ENCODE measurements at places on chromosomes 5 and 9. TPM values are rescaled to one million over a fixed set of nuclear protein-coding genes. Genes with fewer than 3 reads are reported as not detected.
A peak's percentile ranks its signal among the peaks of the same experiment; 100 is the strongest.

Gene ANXA2R
- total RNA-seq = 32.0 TPM

Gene IL9
- not detected for total RNA-seq

Gene SVEP1
- not detected for total RNA-seq

DNA sequence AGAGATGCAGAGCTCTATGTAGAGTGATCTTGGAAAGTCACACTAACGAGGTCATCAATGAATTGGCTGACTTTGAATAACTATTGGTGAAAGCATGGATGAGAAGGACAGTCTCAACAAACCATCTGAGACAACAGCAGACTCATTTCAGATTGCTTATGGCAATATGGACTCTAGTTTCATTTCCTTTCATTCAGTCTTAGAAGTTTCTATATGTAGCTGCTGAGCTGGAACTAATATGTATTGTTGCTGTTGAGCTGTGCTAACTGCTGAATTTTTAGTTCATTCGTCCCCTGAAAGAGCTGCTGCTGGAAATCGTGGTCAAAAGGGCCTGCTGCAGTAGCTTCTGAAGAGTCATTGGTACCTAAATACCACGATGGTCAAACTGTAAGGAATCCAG, 31.3 kb downstream of the TNFSF15 start:
- DNase-seq = no peak
- peaks cover 11% of the 10 kb centered on the region for H3K36me3 ChIP-seq
- peak overlapping the region; percentile 54 for H3K27ac ChIP-seq
- peaks cover 7% of the 10 kb centered on the region for H3K27me3 ChIP-seq

DNA sequence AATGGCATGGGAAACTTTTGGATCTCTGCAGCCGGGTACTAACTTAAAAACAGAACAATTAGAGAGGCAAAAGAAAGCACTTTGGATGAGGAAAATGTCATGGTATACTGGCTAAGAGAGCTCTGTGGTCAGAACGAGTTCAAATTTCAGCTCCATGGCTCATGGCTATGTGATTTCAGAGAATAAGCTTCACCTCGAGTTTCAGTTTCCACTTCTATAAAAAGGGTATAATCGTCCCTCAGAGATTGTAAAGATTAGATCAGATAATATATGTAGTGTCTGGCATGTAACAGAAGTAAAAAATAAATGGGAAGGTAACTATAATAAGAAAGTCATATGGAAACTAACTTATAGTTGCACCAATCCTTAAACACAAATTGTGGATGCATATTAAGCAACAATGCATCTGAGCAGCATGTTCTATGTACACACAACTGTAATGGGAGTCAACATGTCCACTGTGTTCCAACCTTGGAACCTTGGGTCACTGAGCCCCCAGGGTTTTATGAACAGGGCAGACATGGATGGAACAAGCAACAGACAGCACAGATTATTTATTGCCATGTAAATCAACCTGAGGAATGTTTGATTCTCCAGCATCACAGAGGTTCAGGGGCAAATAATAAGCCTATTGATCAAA, 145.4 kb downstream of the MAPKAP1 start:
- no peak overlapping the region for H3K4me3 ChIP-seq
- H3K27me3 ChIP-seq = no peaks in the 10 kb centered on the region
- peak overlapping the region; percentile 59 for H3K27ac ChIP-seq
- DNase-seq = no peak
- peaks cover 16% of the 10 kb centered on the region for H3K4me1 ChIP-seq

DNA sequence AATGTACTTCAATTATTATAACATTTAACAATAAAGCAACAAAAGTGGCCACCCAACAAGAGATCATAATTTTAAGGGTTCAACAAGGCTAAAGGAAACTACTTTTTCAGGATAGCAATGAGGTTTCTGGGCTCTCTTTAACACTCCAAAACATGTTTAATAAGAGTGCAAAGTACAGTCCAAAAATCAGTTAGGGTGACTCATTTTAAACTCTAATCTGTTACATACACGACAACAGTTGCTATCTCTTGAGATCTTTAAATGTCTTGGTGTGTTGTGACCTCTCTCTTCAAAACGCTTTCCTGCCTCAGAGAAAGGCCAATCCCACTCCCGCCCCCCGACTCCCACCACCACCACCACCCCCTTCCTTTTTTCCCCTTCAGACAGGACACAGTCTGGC, 11.5 kb downstream of the NFIB start:
- peaks cover 30% of the 10 kb centered on the region for H3K27me3 ChIP-seq
- no peak overlapping the region for H3K4me3 ChIP-seq
- no peak for DNase-seq
- no peaks in the 10 kb centered on the region for H3K36me3 ChIP-seq

DNA sequence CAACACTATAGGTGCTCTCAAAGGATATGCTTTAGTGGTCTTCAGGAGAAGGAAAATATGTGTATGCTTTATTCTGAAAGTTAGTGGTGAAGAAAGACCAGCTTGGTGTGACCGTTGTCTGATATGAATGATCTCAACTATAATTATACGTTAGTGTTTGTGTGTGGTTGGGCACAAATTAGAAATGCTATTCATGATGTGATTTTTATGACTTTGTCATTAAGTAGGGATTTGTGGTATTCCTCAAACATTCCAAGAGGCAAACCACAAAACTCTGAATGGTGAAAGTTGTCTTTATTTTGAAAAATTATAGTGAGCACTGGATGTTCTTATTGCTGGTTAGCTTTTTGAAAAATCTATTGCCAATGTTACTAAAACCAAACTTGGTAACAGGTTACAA, 6.2 kb upstream of the F2R start:
- no peak overlapping the region for H3K4me3 ChIP-seq
- no peak for DNase-seq
- H3K27me3 ChIP-seq = peaks cover 13% of the 10 kb centered on the region
- peaks cover 31% of the 10 kb centered on the region for H3K4me1 ChIP-seq

DNA sequence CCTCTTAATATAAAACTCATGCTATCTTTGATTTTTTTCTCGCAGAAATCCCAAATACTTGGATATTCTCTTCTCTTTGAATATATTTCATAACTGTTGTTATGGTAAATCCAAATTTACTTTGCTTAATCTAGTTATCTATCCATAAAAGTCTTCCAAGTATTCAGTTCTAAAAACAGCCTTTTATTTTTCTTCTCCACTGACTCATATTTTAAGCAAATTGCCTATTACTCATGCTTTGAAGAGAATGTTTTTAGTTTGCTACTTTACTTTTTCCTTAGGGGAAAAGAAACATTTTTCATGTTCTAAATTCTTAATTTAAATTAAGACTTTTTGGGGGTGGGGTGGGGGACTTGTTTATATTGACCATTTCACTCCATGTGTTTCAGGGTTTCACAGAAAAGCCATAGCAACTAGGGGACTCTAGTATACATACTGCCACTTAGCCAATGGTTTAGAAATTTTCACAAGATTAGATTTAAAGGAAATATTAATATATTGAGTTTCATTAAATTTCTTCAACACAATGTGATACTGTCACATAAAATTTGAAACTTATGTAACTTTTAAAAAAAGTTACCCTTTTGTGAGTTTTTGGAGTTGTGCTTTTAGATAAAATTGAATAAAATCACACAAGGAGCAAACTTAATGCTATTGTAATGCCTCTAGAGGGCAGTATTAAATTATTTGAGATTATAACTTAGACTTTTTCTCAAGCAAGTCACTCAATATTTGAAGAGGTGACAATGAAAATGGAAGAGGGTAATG, 545.8 kb upstream of the ARRDC3 start:
- no peak for DNase-seq
- no peaks in the 10 kb centered on the region for H3K27me3 ChIP-seq
- H3K4me3 ChIP-seq = no peak overlapping the region
- no peak overlapping the region for H3K27ac ChIP-seq

All from activated CD4-positive, alpha-beta T cell treated with anti-CD3 and anti-CD28 coated beads, Interleukin-2, amount 10 ng/mL, durations not matched to agents 7 days and 5 days (primary cell).